ENCODE measurements at places on chromosomes 16 and 17.

GRCh38 chr16:19346335-19346922, 60.9 kb downstream of the CLEC19A start:
- DNase-seq, result no peak

GRCh38 chr16:54447576-54448440, 161.2 kb upstream of the IRX3 start:
- peak; percentile 84 for DNase-seq

GRCh38 chr16:9755081-9755480, 427.1 kb downstream of the GRIN2A start:
- no peak for DNase-seq

DNA sequence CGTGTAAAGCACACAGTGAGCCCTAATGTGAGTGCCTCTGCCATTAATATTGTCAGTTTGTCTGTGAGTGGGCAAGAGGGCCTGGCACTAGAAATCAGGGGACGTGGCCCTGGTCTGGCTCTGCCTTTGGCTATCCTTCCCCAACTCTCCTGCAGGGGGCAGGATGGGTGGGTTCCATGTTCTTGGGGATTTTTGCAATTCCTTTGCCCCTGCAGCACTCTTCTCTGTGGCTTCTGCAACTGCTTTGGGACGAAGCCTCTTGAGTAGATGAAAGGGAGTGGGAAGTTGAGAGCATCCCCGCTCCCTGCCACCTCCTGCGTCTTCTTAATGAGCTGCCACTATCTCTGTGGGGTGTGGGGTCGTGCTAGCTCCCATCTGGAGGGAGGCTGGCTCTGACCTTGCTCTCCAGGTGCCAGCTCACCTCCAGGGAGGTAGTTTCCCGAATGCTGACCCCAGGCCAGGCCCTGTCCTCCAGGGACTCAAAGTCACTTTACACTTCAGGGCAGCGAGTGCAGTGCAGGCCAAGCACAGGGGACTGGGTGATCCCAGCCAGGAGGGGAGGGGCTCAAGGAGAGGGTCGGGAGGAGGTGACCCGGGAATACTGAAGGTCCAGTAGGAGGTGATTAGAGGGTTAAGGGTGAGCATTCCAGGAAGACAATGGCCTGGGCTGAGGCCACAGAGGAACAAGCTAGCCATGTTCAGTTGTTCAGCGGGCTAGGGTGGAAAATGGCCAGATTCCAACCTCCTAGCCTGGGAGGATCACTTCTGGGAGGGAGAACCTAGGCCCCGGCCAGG, 121.0 kb upstream of the NLRP1 start:
- DNase-seq, result peak; percentile 17

- DNase-seq, result no peak
Measured at GRCh38 chr16:80404847-80405246, 135.9 kb upstream of the DYNLRB2 start.

DNA sequence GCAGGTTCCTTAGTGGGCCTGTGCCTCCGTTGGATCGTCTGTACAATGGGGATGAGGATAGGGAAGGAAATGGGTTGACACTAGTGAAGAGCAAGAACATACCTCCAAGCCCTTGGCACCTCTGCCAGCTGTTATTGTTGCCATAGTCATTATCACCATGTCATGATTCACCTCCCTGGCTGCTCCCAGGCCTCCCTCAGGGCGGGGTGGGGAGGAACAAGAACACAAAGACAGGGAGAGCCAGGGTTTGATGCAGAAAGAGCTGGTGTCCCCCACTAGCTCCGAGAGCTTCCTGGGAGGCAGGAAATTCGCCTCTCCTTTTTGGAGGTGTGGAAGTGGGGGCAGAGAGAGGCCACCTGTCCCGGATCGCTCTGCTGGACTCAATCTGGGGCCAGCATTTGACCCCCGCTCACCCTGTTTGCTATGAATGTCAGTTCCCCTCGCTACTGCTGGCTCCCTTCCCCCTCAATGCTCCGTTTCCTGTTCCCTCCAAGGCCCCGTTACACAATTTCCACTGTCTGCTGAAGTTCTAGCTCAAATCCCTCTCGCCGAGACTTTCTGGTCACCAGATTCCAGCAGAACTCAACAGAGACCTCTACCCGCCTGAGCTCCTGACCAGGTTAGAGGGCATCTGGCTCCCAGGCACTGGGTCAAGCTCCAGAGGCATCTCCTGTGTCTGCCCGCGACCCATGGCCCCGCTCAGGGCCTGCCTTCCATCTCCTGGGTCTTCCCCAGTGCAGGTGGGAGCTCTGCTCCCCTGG, 9.1 kb downstream of the TIMP2 start:
- DNase-seq, result peak; percentile 65

DNA sequence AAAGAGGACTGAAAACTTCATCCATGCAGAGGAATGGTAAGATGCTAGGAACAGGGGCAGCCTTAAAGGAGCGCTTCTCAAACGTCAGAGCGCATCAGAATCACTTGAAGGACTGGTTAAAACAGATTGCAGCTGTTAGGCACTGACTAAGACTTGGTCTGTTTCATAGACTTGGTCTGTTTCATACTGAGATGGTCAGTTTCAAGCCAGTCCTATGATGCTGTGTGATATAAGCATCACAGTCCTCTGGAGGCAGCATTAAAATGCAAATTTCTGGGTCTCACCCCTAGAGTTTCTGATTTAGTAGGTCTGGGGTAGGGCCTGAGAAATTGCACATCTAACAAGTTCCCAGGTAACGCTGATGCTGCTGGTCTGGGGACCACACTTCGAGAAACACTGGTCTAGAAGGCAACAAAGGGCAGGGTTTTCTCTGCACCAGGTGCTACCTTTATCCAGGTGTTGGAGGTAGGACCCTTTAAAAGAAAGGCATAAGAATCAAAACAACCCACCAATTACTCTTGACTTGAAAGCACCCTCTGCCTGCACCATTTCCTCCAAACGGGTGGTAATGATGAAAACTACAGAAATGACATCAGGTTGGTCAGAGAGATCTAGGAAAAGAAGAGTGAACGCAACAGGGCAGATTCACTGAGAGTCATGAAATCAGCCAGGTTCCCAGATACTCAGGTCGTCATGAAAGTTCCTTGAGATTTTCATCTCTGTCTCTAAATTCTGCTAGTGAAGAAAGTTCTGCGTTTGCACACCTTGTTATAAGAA, 95.0 kb upstream of the RCVRN start:
- DNase-seq, result no peak

DNA sequence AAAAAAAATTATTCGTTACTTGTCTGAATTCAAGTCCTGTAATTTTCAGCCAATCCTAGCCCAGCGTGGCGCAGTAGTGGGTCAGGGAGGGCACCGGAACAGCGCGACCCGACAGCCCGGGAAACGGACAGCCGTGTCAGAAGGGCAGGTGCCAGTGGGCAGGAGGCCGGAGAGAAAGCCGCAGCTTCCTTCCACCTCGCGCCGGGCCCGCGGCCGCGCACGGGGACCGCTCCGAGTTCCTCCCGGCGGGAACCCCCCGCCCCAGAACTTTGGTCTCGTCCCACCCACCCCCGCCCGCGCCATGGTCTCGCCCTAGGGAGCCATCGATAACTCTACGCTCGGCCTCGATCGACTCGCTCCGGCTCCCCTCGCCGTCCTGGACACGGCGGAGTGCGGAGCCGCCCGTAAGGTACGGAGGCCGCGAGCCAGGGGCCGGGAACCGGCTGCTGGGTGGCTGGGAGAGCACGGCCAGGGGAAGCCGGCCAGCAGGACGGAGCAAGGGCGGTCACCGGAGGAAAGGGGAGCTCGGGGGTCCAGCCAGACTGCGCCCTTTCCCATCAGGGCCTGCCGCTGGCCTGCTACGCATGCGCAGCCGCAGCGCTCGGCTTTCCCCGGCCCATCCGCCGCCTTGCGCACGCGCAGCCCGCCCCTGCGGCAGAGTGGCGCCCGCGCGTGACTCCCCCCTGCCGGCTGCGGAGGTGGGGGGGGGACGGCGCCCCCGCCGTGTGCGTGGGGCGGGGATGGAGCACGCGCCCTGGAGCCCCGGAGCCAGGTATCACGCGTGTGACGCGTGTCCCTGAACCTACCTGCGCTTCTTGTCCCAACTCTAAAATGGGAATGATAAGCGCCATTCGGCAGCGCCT, at the start of gene MLST8:
MLST8 (plus strand) TSS at position 351 of the 863 bp plus-strand sequence. CDS start 632 bp downstream, outside the sequence.
- peak; percentile 99 for DNase-seq

DNA sequence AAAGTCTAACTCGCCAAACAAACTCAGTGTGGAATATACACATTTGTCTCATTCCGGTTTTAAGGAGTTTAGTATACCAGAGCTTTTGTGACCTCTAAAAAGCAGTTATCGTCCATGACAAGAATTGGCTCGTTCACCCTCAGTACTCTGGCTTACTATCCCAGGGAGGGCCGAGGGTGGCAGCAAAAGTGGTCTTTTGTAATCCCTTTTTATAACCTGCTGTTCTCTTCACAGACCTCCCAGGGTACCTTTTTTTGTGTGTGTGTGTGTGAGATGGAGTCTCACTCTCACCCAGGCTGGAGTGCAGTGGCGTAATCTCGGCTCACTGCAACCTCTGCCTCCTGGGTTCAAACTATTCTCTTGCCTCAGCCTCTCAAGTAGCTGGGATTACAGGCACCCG, 8.9 kb downstream of the NMT1 start:
- no peak for DNase-seq

DNA sequence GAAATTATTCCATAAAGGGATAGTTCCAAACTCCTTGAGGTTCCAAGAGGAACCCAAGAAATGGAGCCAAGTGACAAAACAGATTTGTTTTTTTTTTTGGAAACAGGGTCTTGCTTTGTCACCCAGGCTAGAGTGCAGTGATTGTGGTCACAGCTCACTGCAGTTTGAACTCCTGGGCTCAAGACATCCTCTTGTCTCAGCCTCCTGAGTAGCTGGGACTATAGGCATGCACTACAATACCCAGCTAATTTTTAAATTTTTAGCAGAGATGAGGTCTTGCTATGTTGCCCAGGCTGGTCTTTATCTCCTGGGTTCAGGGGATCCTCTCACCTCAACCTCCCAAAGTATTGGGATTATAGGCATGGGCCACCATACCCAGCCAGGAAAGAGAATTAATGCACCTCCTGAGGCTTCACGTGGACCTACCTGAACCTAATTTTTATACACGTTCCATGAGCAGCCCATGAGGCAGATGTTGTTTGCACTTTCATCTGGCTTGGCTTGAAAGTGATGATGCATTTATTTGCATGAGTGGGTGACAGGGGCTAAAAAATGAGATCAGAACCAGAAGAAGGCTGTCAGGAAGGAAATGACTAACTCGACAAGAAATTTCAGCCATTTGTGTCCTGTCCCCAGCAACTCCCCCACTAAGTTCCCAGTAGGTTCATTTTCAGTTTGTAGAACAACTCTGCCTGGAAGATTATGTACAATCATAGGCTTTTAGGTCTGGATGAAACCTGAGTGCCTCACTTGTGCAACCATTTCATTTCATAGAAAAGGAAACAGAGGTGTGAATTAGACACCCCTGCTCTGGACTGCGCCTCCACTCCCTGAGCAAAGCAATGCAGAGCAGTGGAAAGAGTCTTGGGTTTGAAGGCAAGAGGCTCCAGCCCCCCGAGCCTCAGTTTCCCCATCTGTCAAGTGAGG, 10.3 kb upstream of the IRF8 start:
- DNase-seq, result peak; percentile 61

DNA sequence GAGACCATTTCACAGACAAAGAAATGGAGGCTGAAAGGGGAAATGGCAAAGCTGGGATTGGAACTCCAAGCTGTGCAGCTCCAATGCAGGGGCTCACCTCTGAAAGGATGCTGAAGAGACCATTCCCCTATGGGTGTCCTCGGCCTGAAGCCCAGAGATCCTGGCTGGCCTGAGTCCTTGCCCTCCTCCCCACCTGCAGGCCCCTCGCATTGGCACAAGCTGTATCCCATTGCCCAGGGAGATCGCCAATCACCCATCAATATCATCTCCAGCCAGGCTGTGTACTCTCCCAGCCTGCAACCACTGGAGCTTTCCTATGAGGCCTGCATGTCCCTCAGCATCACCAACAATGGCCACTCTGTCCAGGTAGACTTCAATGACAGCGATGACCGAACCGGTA, 2.6 kb downstream of the CA7 start:
- no peak for DNase-seq

- no peak for DNase-seq
Measured at GRCh38 chr16:15434079-15434424, 336 bp upstream of the BMERB1 start.

DNA sequence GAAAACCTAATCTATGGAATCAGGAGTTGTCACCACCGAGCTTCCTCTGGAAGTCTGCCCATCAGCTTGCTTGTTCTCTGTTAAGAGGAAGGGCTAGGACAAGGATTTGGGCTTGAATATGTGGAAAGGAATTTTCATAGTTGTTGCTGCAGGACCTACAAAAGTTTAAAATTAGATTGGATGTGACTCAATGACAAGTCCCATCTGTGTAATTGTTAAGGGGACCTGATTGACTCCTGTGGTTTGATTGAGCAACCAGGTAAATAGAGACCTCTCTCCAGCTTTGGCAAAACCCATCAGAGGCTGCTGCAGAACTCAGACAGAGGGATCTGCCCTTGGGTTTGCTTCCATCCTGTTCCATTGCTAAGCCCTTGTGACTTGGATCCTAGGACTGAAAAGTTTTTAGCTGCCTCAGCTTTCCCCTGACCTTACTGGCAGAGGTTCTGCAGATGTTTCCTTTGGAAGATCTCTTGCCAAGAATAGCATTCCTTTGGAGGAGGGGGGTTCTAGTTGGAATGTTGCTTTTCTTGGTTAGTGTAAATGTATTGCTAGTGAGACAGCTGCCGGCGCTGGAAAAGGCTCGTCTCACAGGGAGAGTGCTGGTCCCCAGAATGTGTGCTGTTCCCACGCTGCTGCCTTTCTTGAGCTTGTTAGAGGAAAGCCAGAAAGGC, 50.0 kb downstream of the SF3B3 start:
- DNase-seq, result peak; percentile 64

- DNase-seq, result no peak
Measured at GRCh38 chr17:80876950-80877728, 114.5 kb upstream of the CHMP6 start.

- no peak for DNase-seq
Measured at GRCh38 chr16:59964232-59964924, 1230.3 kb upstream of the GOT2 start.

- DNase-seq, result peak; percentile 74
Measured at GRCh38 chr17:41026715-41027471, at the start of gene KRTAP1-5. TSS of gene KRTAP1-5 (minus strand) at chr17:41027208. CDS start at chr17:41027155, 53 bp downstream.

Data from AG08395 (cell line).